AG08395 (cell line): ENCODE measurements at places on chromosomes 3 and 15.

DNA sequence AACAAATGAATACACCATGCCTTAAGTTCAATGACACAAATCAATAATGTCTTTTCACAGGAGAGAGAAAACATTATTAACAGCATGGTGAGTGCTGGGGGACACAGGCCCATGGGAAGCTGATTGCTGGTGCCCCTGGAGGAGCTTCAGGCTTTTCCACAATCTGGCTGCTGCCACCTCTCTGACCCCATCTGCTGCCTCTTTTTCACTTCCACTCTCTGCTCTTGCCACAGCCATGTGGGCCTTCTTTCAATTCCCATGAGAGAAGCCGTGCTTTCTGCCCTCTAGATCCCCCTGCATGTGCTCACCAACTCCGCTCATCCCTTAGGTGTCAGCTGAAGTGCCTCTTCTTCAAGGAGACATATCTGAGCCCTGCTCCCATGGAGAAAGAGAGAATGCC, 21.0 kb upstream of the CTXND1 start:
- no peak for DNase-seq

DNA sequence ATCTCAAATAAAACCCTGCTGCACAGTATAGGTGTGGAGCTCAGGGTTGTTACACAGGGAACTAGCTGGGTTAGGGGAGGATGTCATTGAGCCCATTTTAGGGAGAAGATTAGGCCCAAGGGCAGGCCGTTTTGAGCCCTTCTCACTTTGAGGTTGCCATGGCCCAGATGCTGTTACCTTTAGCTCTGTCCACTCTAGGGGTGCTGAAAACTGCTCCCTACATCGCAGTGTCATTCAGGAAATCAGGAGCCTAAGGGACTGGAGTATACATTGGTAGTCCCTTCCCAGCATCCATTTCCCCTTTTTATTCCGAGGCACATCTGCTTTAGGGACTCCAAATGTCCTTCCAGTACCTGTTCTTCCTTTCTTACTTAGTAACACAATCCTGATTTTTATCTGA, 79.0 kb upstream of the SELENOK start:
- no peak for DNase-seq

DNA sequence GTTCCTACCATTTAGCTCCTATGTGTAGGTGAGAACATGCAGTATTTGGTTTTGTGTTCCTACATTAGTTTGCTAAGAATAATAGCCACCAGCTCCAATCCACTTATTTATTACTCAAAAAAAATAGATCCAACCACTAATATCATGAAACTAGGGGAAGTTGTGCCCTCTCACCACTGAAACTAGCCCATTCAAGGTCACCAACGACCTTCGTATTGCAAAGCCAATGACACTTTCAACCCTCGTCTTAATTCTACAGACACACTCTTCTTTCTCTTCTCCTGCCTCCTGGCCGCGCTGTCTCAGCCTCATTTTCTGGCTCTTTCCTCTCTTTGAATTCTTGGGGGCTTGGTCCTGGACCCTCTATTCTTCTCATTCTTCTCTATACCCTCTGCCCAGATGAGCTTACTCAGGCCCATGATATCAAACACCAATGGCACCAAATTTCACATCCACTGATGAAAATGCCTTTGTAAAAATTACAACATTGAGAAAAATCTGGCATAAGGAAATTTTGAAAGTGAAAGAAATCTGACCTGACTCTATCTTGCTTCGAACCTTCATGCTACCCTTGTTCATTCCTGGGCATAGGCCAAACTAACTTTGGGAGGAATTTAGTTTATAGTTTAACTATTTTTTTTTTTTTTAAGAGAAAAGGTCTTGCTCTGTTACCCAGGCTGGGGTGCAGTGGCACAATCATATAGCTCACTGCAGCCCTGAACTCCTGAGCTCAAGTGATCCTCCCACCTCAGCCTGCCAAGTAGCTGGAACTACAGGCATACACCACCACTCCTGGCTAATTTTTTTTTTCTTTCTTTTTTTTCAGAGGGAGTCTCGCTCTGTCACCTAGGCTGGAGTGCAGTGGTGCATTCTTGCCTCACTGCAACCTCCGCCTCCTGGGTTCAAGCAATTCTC, 25.4 kb upstream of the LIMD1 start:
- no peak for DNase-seq

DNA sequence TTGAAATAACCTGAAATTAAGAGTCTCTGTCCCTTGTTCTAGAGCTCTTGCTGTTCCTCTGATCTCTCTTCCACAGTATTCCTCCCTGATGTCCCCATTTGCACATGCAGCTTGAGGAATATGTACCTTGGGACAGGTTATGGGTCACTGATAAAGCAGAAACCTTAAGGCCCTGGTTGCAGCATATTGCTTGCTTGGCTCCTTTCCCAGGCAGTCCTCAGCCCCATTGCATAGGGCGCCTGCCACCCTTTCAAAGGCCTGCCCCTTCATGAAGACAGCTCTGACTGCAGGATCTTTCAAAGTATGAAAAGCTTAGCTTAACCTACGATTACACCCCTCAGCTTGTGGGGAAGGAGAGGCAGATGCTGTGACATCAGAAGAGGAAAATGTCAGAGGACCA, 51.6 kb downstream of the WDR76 start:
- no peak for DNase-seq

GRCh38 chr3:134992180-134992579, 197.1 kb downstream of the EPHB1 start:
- DNase-seq, result no peak
